ENCODE measurements at places on chromosomes 4 and X. TPM values are rescaled to one million over a fixed set of nuclear protein-coding genes. Genes with fewer than 3 reads are reported as not detected.

Gene DMRTC1
- not detected for total RNA-seq

Gene GAGE12D
- not detected for total RNA-seq

GRCh38 chrX:10006086-10006485 is 38.9 kb downstream of the CLDN34 start:
- DNase-seq: no peak

GRCh38 chr4:90979556-90979955 is 852.4 kb downstream of the CCSER1 start:
- no peak for DNase-seq

Gene BMP3
- total RNA-seq: not detected

- DNase-seq: no peak
These were observed 318.3 kb upstream of the SLC7A11 start for GRCh38 chr4:138560448-138560847.

Gene CXCL8
- 12.5 TPM for total RNA-seq

Gene HHIP
- not detected for total RNA-seq

- DNase-seq: peak; percentile 23
These were observed 8.6 kb upstream of the PDHA1 start for GRCh38 chrX:19334945-19335626.

DNA sequence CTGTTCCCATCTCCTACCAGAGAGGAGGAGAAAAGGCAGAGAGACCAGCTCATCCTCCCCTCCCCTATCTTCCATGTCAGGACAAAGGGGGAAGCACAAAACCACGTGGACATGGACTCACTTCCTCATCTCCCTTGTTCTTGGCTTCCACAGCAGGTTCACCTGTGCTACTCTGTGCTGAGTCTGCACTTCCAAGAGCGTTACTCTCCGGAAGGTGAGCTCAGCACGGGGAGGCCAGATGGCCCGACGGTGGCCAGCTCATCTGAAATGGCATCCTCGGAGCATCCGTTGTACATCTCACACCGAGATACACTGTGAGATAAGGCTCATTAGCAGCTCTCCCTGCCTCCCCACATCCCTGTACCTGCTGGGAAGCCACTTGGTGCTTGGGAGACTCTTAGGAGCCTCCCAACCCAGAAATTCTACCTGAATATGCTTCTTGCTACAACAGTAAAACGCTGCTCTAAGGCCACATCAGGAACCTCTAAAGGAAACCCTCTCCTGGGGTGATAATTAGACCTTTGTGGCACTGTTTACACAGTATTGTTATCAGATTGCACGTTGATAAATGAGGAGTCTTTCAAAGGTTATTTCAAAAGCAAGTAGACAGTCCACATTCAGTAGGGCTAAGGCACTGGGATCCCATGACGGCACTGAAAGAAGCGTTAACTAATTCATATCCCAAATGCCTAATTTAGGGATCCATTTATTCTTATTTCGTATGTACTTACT is 19.4 kb downstream of the LGI2 start:
- no peak for DNase-seq

- no peak for DNase-seq
These were observed 171.4 kb downstream of the PPARGC1A start for GRCh38 chr4:23718435-23718834.

Gene CRMP1
- 0.35 TPM for total RNA-seq

Gene GUCY1B1
- 0.10 TPM for total RNA-seq

GRCh38 chr4:4316150-4316495 is 26.1 kb downstream of the ZBTB49 start:
- DNase-seq: no peak

GRCh38 chrX:71955530-71956120 is 45.0 kb downstream of the NHSL2 start:
- no peak for DNase-seq

GRCh38 chr4:24471486-24472160 is 112.7 kb downstream of the DHX15 start:
- DNase-seq: no peak

- DNase-seq: no peak
These were observed 673.2 kb upstream of the FRG1 start for GRCh38 chr4:189267312-189267965.

- no peak for DNase-seq
These were observed 605.1 kb downstream of the ADGRL3 start for GRCh38 chr4:61805227-61805626.

- no peak for DNase-seq
These were observed 133.3 kb downstream of the DCK start for GRCh38 chr4:71126719-71127118.

- DNase-seq: no peak
These were observed 3.0 kb upstream of the SPATA4 start for GRCh38 chr4:176198316-176198903.

Data from activated CD4-positive, alpha-beta memory T cell treated with anti-CD3 and anti-CD28 coated beads, Interleukin-2, amount 10 ng/mL, durations not matched to agents 7 days and 5 days (primary cell).